ENCODE measurements at places on chromosomes 6 and 20.

GRCh38 chr6:153966001-153966400 lies 73.0 kb upstream of the OPRM1 start:
- DNase-seq = no peak

DNA sequence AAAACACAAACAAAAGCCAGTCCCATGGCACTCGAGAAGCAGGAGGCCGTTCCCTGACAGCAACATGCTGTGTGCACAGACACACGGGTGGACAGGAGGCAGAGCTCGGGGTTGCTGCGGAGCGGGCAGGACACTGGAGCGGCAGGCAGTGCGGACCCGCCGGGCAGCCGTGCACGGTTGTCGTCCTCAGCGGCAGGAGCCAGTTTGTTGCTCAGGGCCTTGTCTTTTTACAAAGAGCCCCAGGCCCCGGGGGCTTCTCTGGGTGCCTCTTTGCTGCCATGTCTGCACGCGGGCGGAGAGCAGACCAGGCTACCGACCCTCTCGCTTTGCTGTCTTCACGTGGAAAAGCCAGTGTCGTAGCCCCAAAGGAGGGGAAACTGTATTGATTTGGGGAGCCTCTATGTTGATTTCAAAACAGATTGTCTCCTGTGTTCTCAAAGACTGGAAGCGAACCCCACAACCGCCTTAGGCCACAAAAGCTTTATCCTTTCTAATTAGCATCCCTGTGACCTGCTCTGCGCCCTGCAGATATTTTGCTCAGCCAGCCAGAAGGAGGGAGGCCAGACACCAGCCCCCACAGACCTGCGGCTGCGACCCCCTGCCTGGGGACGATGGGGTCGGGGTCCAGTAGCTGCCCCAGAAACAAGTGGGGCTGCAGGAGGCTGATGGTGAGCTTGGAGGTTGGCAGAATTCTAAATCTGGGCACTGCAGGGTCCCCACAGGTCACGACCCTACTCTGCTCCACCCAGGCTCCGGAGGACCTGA lies 50.2 kb downstream of the ERMARD start:
- DNase-seq = no peak

DNA sequence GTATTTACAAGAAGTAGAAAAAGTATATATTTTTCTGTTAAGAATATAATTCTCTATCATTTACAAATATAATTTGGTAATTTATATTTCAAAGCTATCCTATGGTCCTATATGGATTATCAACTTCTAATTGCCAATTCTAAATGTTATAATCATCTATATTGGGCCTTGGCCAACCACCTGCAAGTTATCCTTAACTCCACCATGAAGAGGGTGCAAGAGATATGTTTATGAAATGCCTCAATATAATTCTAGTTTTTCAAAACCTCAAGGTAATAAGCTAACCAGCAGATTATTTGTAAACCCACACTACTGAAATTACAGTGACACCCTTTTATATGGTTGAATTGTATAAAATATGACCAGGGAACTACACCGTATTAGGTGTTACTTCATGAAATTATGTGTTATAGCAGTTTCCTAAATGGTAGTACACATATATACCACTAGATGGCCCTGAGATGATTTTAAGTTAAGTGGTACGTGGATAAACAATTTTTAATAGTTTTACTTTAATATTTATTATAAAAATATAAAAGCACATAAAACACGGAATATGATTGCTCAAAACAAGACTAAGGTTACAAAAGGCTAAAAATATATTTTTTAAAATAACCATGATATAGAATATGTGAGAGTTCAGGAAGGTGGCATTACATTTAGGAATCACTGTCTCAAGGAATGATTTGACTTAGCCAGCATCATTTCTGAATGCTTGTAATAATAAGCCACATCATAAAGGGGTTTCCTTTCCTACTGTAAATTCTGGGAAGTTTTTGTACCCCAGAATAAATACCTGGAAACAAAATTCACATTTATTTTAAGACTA lies 9.8 kb upstream of the PNISR start:
- DNase-seq = no peak

- no peak for DNase-seq
Measured at GRCh38 chr6:36929607-36930006, 24.9 kb upstream of the PI16 start.

GRCh38 chr6:87897663-87898062 lies 150.0 kb upstream of the SPACA1 start:
- DNase-seq = no peak

- DNase-seq = no peak
Measured at GRCh38 chr6:54874349-54875048, 27.9 kb downstream of the FAM83B start.

GRCh38 chr20:21189761-21190523 lies 64.1 kb downstream of the KIZ start:
- no peak for DNase-seq

DNA sequence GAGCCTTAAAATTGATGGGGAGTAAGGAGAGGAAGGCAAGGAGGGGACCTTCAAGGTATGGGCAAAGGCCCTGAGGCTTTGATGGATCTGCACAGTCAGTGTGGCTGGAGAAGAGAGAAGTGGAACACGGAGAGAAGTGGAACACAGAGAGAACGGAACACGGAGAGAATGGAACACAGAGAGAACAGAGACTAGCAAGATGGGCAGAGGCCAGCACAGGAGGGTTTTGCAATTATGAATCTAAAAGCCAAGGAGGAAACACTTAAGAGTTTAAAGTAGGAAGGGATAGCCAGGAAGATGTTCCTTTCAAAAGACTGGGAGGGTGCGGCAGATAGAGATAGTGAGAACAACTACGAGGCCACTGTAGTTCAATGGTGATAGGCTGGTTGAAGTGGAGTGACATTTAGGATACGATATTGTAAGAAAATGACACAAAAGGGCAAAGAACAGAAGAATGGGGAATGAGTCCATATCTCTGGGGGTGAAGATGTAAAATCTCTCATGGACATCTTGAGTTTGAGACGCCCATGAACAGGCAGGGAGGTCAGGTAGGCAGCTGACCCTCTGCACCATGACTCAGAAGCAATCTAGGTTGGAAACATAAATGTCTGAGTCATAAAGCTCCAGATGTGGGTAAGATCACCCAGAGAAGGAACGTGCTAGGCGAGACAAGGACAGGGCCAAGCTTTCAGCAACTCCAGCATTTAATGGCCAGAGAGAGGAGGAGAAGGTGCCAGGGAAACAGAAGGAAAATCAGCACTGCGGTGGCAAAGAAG lies 25.4 kb downstream of the ZMYND8 start:
- no peak for DNase-seq

DNA sequence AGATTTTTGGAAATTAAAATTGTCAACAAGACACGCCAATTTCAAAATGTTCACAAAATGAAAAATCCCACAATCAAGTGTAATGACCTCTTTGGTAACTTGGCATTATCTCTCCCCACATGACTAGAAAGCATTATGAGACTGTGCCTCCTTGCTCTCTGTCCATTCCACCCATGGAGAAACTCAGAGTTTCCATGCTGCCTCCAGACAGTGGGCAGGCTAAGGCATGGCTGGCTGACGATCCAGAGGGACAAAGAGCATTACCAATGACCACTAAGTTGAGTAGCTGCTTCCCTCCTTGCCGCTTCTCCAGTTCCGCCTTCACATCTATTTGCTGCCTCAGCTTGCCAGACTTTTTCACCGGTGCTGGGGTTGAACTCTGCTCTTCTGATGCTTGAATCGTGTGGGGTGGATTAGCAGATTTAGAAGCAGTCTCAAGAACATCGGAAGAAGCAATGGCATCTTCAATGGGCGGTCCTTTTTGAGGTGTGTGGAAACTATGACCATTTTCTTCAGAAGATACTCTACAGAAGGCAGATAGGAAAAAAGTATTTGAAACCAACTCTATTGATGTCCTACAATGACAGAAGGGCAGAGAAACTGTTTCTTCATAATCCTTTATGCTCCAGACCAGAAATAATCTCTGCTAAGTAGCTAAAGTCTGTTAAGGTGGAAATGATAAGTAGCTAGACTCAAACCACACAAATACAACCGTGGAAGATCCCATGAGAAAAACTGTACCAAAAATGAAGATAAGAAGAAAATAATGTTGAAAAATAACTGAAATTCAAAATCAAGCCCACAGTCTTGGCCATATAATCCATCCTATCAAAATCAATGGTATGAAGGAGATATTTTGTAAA lies 47.5 kb upstream of the ALDH8A1 start:
- no peak for DNase-seq

DNA sequence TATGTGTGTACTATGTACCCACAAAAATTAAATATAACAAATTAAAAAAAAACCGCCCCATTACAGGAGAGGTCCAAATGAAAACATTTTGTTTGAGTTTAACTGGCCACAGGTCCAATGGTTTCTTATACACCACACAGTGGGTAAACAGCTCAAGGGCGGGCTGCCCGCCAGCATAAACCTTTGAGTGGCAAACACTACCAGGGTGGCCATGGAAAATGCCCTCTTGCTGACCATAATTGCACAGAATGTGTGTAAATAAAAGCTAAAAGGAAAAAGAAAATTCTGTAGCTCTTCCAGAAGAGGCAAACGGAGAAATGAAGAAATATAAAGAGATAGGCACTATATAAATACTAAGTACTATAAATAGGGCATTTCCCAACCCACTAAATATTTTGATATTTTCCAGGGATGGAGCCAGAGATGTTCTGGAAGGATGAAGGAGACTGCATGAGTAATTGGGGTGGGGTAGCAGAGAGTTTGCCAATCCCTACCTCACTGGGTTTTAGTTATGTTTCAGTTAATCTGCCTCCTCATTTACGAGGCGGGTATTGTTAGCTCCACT lies 1.1 kb upstream of the CDC5L start:
- no peak for DNase-seq

DNA sequence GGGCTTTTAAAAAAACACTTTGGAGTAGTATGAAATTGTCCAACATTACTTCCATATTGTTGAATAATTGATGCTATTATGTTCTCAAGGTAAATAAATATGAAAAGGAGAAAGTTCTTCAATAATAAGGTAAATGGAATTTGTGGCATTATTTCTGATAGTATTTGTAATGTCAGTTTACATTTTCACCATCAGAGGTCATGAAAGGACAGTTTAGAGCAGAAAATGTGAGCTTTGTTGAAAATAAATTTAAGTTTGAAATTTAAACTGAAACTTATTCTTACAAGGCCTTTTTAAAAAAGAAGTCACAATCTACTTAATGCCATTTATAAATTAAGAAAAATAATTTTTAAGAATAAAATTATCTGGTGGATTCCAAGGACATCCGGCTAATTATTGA lies 15.8 kb upstream of the CEP162 start:
- no peak for DNase-seq

GRCh38 chr6:100965067-100965466 lies 83.9 kb upstream of the ASCC3 start:
- DNase-seq = no peak

- no peak for DNase-seq
Measured at GRCh38 chr20:25025986-25026605, 31.8 kb downstream of the ACSS1 start.

DNA sequence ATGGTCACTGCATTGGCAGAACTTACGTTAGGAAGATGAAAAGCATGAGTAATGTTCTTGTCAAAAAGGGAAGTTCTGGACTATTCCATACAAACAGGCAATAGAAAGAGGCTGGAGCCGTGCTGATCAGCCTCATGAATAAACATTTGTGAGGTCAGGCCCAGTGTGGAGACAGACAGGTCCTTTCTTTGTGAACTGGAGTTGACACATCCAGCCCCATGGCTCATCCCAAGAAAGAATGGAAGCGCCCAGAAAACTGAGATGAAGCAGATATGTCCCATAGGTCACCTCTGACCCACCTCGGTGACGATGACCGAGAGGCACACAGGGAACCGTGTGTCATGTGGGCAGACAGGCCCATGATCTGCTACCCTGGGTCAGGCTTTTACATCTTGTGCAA lies 276.0 kb upstream of the SGK1 start:
- DNase-seq = no peak

- no peak for DNase-seq
Measured at GRCh38 chr6:108780784-108781183, 67.4 kb upstream of the ARMC2 start.

- DNase-seq = no peak
Measured at GRCh38 chr20:17406051-17406590, 125.1 kb downstream of the BFSP1 start.

DNA sequence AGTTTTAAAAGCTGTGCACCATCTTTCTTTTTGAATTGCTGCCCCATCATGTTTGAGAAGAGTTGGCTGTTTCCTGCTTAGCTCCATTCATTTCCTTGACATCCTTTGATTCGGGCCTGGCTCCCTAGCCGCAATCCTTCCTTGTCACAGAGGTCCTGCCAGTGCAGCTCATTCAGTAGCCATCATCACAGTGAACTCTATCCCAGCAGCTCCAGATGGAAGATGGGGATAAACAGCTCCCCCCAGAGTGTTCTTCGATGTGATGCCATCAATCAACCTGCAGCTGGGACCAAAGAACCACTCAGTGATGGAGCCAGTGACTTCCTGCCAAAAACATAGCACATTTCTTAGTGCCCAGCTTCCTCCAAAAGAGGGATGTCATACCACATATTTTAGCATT lies 158.8 kb downstream of the FRK start:
- no peak for DNase-seq

GRCh38 chr20:46694484-46694883 lies 5.2 kb upstream of the TP53RK start:
- no peak for DNase-seq

- DNase-seq = no peak
Measured at GRCh38 chr6:122804962-122805485, 16.0 kb downstream of the SMPDL3A start.

GRCh38 chr20:62410746-62411478 lies 3.8 kb upstream of the CABLES2 start:
- DNase-seq = no peak

- DNase-seq = peak; percentile 9
Measured at GRCh38 chr6:34531580-34532201, 24.4 kb downstream of the SPDEF start.

- no peak for DNase-seq
Measured at GRCh38 chr6:21764989-21765388, 171.4 kb downstream of the SOX4 start.

DNA sequence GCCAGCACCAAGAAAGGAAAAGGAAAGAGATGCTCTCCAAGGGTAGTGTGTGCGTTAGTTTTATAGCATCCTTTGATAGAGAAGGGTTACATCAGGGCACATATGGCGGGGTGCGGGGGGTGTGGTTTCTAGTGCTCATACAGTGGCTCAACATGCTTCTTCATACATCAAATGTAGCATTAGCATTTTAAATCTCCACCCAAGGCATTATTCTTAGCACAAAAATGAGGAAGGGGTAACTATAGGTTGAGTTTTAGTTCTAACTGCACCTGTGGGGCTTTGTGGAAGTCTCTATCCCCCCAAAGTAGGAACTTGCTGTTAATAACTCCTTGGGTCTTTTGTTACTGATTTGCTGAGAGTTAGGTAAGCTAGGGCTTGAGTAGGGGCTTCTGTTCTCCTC lies 89.3 kb downstream of the CEP57L1 start:
- no peak for DNase-seq

DNA sequence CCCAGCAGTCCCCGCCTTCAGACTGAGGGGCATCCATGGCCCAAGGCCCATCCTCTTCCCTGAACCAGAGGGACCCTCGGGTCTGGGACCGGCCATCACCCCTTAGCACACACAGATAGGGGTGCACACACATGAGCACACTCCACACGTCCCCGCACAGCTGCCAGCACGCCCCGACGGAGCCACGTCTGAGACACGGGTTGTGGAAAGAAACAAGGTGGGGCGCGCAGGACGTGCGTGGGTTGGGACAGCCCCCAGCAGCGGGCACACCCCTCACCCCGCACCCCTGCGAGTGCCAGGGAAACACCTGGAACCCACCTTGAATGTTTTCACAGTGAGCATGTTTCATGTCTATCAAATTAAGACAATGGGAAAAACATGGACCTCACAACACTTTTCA lies 6.4 kb downstream of the GATA5 start:
- no peak for DNase-seq
